ENCODE measurements at places on chromosomes 1 and 21.

DNA sequence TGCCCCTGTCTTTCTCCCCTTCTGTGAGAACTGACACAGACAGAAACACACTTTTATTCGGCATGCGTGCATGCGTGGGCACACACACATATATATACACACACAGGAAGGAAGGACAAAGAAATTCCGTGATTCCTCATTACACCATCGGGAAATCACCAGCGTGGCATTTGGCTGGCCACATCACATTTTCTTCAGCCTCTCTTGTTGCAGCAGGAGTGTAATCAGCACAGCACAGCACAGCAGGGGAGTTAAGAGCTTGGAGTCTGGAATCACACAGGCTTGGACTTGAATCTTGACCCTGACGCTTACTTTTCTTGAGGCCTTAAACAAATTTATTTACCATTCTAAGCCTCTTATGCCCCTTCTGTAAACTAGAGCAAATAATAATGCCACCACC lies 45.3 kb upstream of the EPHA8 start:
- no peak for DNase-seq

GRCh38 chr1:226026833-226027232 lies 27.7 kb upstream of the SDE2 start:
- DNase-seq, result no peak

GRCh38 chr21:41726058-41726558 lies 40.7 kb downstream of the RIPK4 start:
- no peak for DNase-seq

DNA sequence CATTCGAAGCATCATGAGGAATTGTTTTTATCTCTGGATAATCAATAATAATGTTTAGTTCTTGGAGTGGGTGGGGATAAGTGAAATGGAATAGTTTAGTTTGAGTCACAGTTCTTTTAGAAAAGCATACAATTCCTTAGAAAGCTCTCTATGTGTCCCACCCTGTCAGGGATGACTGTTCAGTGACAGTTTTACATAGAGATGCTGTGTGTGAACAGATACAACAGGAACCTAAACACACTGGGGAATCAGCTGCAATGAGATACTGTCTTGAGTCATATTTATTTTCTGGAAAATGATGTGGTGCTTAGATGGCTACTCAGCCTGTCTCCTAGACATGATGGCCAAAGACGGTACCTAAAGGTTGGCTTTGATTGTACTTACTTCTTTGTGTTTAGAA lies 25.7 kb upstream of the CCDC190 start:
- DNase-seq, result no peak

GRCh38 chr21:45541221-45542039 lies 810 bp downstream of the SLC19A1 start:
- peak; percentile 36 for DNase-seq

- DNase-seq, result no peak
These were observed 475.4 kb downstream of the AJAP1 start for GRCh38 chr1:5129746-5130355.

DNA sequence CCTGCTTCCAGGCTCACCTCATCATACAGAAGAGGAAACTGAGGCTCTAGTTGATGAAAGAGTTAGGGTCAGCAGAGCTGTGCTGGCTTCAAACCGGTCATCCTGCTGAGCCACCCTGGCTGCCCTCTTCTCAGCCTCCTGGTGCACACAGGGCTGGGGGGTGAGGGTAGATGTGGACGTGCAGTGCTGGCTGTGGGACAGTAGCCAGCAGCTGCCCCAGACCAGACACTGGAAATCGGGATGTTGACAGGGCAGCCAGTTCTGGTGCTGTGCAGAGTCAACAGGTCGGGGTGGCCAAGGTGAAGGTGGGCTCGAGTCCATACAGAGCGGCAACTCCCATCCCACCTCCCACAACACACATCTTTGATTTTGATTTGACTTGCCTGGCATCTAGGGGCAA lies 1.5 kb upstream of the CLCNKA start:
- no peak for DNase-seq

- DNase-seq, result no peak
These were observed 1.9 kb downstream of the MAP3K6 start for GRCh38 chr1:27364696-27365371.

Data from glutamatergic neuron (in vitro differentiated cells).